ENCODE measurements at places on chromosomes 12 and 14. TPM values are rescaled to one million over a fixed set of nuclear protein-coding genes. Genes with fewer than 3 reads are reported as not detected.

Gene ACOT6
- not detected for total RNA-seq

Gene DNAI7
- 2.3 TPM for total RNA-seq

Gene MAP3K9
- 1.7 TPM for total RNA-seq

Gene INSM2
- total RNA-seq: not detected

Gene TAS2R30
- total RNA-seq: 0.27 TPM

Gene CCDC38
- total RNA-seq: not detected

Gene FGF6
- total RNA-seq: not detected

Gene KIF26A
- 6.4 TPM for total RNA-seq

Gene NOS1
- total RNA-seq: 0.11 TPM

Gene PTGER2
- 0.76 TPM for total RNA-seq

Gene CCDC196
- not detected for total RNA-seq

Gene TAS2R42
- total RNA-seq: not detected

Gene CERS5
- total RNA-seq: 9.6 TPM

Gene MYH6
- total RNA-seq: 3,910 TPM

Gene FOXN4
- total RNA-seq: not detected

Gene DCAF4
- 7.9 TPM for total RNA-seq

Gene AQP5
- 0.81 TPM for total RNA-seq

Gene RAD51B
- 4.1 TPM for total RNA-seq

Gene MEG3
- 34.8 TPM for total RNA-seq

Gene DNAJC22
- not detected for total RNA-seq

Gene CEP170B
- total RNA-seq: 10.5 TPM

Gene SMIM41
- 0.16 TPM for total RNA-seq

Gene BLOC1S1
- total RNA-seq: 128 TPM

Gene RIMBP2
- total RNA-seq: not detected

Gene GSG1
- not detected for total RNA-seq

Gene KLRD1
- 2.3 TPM for total RNA-seq

All from Right ventricle myocardium inferior (tissue), 1 donor.